Airway epithelial cell (primary cell): ENCODE measurements at places on chromosomes 3 and 15. TPM values are rescaled to one million over a fixed set of nuclear protein-coding genes. Genes with fewer than 3 reads are reported as not detected.

Gene ACKR2
- total RNA-seq, result 0.56 and 0.92 TPM in 2 replicates

Gene NPAP1
- not detected in 2 replicates for total RNA-seq

Gene CRABP1
- not detected in 2 replicates for total RNA-seq

Gene GABRB3
- total RNA-seq, result 0.51 and 1.1 TPM in 2 replicates

Gene PLXNB1
- total RNA-seq, result 108 and 120 TPM in 2 replicates

Gene HRG
- not detected in 2 replicates for total RNA-seq

Gene COL6A5
- not detected in 2 replicates for total RNA-seq

Gene SMCO1
- not detected in 2 replicates for total RNA-seq

Gene DGKG
- total RNA-seq, result under 0.01 TPM in 1 of 2 replicates, not detected in the other

Gene HHATL
- not detected in 2 replicates for total RNA-seq

Gene FETUB
- total RNA-seq, result 1.2 and 2.8 TPM in 2 replicates

Gene SOX14
- not detected in 2 replicates for total RNA-seq

Gene SPTBN5
- total RNA-seq, result under 0.01 and 0.49 TPM in 2 replicates

Gene CASR
- not detected in 2 replicates for total RNA-seq

Gene SLC12A8
- 5.4 and 8.0 TPM in 2 replicates for total RNA-seq

Gene PLA2G4B
- total RNA-seq, result 18.6 and 21.8 TPM in 2 replicates

Gene KCNMB3
- 0.35 TPM in 1 of 2 replicates, not detected in the other for total RNA-seq

Gene GMPS
- 45.7 and 54.1 TPM in 2 replicates for total RNA-seq

Gene WDR93
- not detected in 2 replicates for total RNA-seq

Gene VGLL4
- 30.6 and 40.4 TPM in 2 replicates for total RNA-seq

Gene CACNA2D3
- 0.14 and 0.35 TPM in 2 replicates for total RNA-seq

Gene TCAIM
- total RNA-seq, result 22.6 and 25.5 TPM in 2 replicates

Gene PAK6
- 36.9 and 39.2 TPM in 2 replicates for total RNA-seq

Gene CIAO2A
- 81.1 and 84.1 TPM in 2 replicates for total RNA-seq

Gene C3orf85
- not detected in 2 replicates for total RNA-seq

Gene ZNF80
- total RNA-seq, result not detected in 2 replicates

Gene GPR149
- not detected in 2 replicates for total RNA-seq

Gene SHC4
- total RNA-seq, result 0.37 and 0.78 TPM in 2 replicates

Gene DHX30
- total RNA-seq, result 69.4 and 75.0 TPM in 2 replicates

Gene IL17RB
- total RNA-seq, result 0.07 TPM in 1 of 2 replicates, not detected in the other

Gene P3H2
- total RNA-seq, result 5.3 and 5.4 TPM in 2 replicates

Gene BFSP2
- total RNA-seq, result not detected in 2 replicates

Gene ISLR2
- total RNA-seq, result not detected in 2 replicates

Gene SECISBP2L
- total RNA-seq, result 6.6 and 12.6 TPM in 2 replicates

Gene WDR82
- 35.5 and 50.1 TPM in 2 replicates for total RNA-seq

Gene ANKRD34C
- not detected in 2 replicates for total RNA-seq

Gene RETNLB
- total RNA-seq, result not detected in 2 replicates

Gene RLBP1
- total RNA-seq, result not detected in 2 replicates

Gene PLCH1
- total RNA-seq, result 0.23 and 0.49 TPM in 2 replicates

Gene SCN11A
- not detected in 2 replicates for total RNA-seq
